ENCODE measurements at places on chromosomes 12 and 14. TPM values are rescaled to one million over a fixed set of nuclear protein-coding genes. Genes with fewer than 3 reads are reported as not detected.

The RDH16 gene
- total RNA-seq, result 0.23 TPM

The LMNTD1 gene
- 4.6 TPM for total RNA-seq

The ATG14 gene
- 16.8 TPM for total RNA-seq

The RERGL gene
- total RNA-seq, result 1.8 TPM

The CLEC1A gene
- total RNA-seq, result 0.69 TPM

The NT5DC3 gene
- 25.6 TPM for total RNA-seq

The ADCY4 gene
- total RNA-seq, result 3.2 TPM

The ACSM4 gene
- not detected for total RNA-seq

The GLIPR1L1 gene
- not detected for total RNA-seq

The CD69 gene
- 1.2 TPM for total RNA-seq

The GRIP1 gene
- total RNA-seq, result 69.2 TPM

The HOXC11 gene
- total RNA-seq, result not detected

The KRT86 gene
- 0.46 TPM for total RNA-seq

The WASHC4 gene
- 82.1 TPM for total RNA-seq

The BATF gene
- 1.6 TPM for total RNA-seq

The MANSC1 gene
- 3.7 TPM for total RNA-seq

The DCP1B gene
- 9.7 TPM for total RNA-seq

The MSRB3 gene
- 5.3 TPM for total RNA-seq

The PLCZ1 gene
- 2.3 TPM for total RNA-seq

The NPFF gene
- total RNA-seq, result 1.2 TPM

The PROX2 gene
- not detected for total RNA-seq

The MUCL1 gene
- total RNA-seq, result not detected

The MDGA2 gene
- 84.4 TPM for total RNA-seq

The GALNT16 gene
- 16.1 TPM for total RNA-seq

The OAS2 gene
- 3.2 TPM for total RNA-seq

The A2ML1 gene
- 2.3 TPM for total RNA-seq

Data from diencephalon (tissue), 1 donor.